Mesendoderm (in vitro differentiated cells): ENCODE measurements at places on chromosomes 11 and 22.
A peak's percentile ranks its signal among the peaks of the same experiment; 100 is the strongest.

DNA sequence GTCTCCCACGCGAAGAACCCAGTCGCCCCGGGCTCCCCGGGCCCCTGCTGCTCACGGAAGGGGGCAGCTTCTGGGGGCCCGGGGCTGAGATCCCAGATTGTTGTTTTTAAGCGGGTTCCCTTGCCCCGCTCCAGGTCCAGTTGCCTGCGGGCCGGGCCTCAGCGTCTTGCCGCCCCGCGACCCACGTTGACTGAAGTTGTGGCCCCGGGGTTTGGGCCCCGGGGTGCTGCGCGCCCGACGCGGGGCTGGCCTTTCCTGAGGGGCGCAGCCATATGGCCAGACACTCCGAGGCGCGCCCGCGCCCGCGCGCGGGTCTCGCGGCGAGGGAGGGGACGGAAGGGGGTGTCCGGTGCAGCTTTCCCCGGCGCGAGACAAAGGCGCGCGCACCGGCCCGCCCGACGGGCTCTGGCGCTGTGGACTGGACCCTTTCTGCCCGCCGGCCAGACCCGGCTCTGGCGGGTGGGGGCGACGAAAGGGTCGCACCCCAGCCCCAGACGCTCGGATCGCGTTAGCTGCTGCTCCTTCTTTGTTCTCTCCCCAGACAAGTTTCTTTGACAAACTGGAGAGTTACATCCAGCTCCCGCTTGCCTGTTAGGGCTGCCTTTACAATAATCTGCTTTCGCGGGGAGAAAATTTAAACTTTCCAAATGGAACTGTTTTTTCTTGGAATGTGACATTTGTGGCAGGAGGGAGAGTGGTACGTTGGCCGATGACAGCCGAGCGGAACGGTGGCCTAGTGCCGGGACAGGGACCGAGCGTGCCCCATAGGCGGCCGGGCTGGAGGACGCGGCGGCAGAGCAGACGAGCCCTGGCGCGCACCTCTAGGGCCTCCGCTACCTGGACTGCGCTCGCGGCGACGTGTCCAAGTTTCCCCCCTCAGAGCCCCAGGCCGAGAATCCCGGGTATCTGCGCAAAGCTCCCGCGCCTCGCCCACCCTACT, 716 bp downstream of the AMOTL1 start:
- no peak for DNase-seq

DNA sequence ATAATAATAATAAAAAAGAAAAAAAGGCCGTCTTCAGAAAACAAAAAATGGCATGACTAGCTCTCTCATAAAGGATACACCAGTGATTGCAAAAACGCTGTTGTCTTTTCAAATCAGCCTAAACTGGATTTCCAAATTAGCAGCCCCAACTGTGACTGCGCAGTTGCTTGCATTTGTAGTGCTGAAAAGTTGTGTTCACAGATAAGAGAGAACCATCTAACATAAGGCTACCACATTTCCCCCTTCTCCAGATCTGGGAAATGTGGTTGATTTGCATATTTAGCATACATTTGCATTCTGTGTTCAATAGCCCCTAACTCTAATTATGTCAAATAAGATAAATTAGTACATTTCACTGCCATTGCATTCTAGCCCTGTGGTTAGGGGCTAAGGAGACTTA, 650.7 kb downstream of the OPCML start:
- DNase-seq = no peak

DNA sequence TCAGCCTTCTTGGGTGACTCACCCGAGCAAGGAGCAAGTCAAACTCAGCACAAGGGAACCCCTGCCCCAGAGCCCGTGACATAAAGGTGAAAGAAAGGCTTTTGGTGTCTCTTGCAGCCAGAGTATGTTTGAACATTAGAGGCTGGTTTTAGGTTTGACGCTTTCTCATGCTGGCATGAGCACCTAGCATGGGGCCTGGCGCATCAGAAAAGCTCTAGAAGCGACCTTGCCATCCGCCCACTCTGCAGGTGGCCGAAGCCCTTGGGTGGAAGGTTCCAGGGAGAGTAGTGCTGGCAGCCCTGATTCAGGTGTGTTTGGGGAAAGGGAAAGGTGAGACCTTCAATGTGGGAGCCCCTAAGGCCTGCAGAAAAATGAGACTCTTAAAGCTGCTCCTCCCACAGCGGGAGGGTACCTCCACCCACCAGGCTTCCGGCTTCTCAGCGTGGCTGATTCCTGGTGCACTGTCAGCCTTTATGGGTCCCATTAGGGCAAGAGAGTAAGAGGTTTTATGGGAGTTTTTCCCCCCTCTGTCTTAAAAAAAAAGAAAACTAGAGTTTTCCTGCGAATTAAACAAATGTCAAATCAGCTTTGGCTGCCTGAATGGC, 88.4 kb downstream of the GRIK4 start:
- DNase-seq = no peak

- no peak for DNase-seq
Observed at GRCh38 chr11:101718402-101718801, 134.6 kb upstream of the TRPC6 start.

DNA sequence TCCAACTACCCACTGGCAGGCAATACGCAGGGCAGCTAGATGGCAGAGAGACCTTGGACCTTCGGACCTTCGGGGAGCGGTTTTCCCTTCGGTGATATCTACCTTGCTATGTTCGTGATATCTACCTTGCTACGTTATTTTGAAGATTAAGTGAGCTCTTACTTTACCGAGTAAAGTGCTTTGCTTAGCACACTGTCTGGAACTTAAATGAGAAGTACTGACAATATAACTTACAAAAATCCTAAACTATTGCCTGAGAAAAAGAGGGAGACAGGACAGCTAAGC, 1.0 kb upstream of the PRDM10 start:
- DNase-seq = no peak

DNA sequence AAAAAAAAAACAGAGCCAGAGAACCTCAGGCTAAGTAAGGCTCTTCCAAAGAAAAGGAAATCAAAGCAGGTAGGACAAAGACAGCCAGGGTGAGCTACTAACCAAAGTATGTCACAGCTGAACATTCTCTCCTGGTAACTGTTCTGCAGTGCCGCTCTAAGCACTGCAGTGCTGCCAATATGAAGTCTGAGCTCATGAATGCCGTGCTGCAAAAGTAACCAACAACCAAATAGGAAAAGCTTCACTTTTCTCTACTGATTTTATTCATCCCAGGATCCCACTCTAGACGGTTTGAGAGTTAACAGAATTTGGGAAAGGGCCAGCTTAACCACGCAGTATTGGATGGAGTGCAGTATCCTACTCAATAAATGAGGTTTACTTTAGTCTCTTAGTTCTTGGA, 3.5 kb downstream of the SIK3 start:
- DNase-seq = peak; percentile 80

- no peak for DNase-seq
Observed at GRCh38 chr11:19642185-19643158, 70.2 kb upstream of the NAV2 start.

DNA sequence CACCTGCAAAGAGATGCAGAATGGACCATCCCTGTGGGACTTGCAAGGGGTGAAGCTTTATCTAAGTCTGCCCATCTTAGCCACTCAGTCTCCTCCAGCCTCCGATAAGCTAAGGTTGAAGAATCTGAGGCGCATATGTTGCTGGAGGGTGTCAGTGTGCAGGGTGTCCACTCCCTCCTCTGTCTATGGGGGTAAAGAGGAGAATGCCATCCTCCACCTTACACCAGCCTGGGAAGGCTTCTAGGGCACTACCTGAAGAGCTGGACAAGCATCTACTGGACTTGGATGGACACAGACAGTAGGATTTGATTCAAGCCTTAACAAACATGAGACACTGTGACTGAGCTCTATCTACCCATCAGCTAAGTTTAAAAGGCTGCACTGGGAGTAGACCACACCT, 46.5 kb downstream of the TMEM123 start:
- DNase-seq = no peak

DNA sequence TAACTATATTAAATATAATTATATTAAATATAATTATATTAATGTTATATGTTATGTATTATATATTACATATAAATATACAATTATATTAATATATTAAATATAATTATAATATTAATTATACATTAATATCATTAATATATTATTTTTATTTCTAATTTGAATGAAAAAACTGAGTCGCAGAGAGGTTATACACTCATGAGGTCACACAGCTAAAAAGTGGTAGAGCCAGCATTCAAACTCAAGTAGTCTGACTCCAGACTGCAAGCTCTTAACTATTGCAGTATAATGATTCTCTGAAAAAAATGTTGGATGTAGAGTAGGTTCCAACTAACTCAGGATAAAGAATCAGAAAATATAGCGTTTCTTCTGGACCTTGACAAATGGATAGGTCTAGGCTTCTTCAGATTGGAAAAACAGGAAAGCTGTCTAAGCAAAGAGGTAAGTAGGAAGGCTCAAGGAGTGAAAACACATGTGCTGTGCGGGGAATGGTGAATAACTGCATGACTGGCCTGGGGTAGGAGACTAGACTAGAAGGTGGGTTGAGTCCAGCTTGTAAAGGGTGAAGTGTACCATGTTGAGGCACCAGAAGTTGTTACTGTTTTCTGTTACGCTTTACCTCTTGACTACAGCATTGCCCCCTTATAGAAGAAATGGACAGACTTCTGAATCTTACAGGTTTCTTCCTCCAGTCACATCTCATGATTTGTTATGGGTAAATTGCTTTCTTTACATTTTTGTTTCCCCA, 80.3 kb downstream of the TRIM44 start:
- no peak for DNase-seq

GRCh38 chr11:2672553-2673249, 27.1 kb downstream of the KCNQ1OT1 start:
- DNase-seq = no peak

- no peak for DNase-seq
Observed at GRCh38 chr11:73384872-73385689, 8.9 kb downstream of the RELT start.

- DNase-seq = peak; percentile 94
Observed at GRCh38 chr11:46338988-46339666, 8.1 kb upstream of the DGKZ start.

- peak; percentile 79 for DNase-seq
Observed at GRCh38 chr11:64316672-64317324, 561 bp downstream of the TRMT112 start.
